ENCODE measurements at places on chromosomes 2 and 18.

DNA sequence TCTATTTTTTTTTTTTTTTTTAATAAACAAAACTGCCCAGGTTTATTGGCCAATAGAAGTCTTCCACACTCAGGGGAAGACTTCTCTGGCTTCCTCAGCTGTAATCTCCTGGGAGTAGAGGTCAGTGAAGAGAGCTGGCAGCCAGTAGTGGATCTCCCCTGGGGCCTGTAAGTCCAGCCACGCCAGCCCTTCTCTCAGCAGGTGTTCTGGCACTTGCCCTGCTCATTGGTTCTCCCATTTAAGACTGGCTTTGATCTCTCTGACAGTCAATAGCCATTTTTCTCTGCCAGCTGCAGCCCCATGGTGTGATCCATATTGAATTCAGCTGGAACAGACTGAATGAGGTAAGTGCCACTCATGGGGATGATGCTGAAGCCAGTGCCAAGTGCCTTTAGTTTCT, 170.6 kb upstream of the SPHKAP start:
- DNase-seq: no peak

GRCh38 chr2:196703695-196704094, 64.2 kb downstream of the CCDC150 start:
- DNase-seq: peak; percentile 60

GRCh38 chr2:36478332-36478738, 119.6 kb downstream of the FEZ2 start:
- peak; percentile 93 for DNase-seq

DNA sequence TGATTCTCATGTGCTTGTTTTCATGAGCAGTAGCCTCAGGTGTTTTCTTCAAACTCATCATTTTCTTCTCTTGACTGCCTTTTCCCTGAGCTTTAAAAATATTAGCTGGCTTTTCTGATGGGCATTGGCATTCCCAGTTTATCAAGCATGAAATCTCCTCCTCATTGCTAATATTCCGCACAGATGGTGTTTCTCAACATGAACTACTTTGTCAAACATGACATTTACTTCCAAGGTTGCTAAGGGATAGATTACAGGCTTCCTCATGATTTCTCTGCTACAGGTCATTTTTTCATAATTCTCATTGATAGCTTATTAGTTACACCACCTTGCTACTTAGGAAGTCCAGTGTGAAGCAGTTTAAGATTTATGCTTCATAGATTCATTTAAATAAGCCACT, 1116.9 kb upstream of the CNTNAP5 start:
- DNase-seq: no peak

GRCh38 chr2:63192889-63193774, 142.5 kb downstream of the OTX1 start:
- DNase-seq: no peak

GRCh38 chr18:76756531-76757253, 65.7 kb upstream of the ZNF236 start:
- DNase-seq: no peak

DNA sequence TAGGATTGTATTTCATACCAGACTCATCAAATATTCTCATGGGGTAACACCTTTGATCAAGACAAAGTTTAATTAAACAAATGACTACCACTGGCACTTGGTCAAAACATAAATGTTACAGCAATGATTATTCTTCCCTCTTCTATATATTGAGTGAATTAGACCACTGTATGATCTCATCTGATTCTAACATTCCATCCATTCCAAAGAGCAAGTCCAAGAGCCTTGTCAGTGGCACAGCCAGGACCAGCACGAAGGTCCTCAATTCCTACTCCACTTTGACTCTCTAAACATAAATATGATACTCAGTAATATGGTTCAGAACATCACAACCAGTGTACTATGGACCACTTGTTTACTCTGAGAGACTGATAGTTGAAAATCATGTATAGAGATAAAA, 86.4 kb downstream of the AP1S3 start:
- DNase-seq: no peak

All from fibroblast of the aortic adventitia (primary cell).